ENCODE measurements at places on chromosomes 16 and 17.

GRCh38 chr17:42937712-42938596 lies 26.3 kb downstream of the AARSD1 start:
- peak; percentile 51 for DNase-seq

DNA sequence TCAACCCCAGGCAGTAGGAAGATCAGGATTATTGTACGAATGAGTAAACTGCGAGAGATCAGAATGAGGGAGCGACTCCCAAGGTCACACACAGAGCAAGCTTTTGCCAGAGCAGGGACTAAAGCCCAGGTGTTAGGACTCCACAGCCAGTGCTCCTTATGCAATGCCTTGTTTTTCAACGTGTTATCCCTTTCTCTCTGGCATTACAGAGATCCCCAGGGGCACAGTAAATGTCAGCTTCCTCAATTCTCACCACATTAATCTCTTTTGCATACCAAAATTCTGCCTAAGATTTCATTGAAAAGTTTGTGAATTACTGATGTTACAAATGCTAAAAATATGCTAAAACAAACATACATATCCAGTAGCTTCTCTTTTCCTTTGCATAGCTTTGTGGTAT lies 68.1 kb upstream of the CES5A start:
- no peak for DNase-seq

GRCh38 chr16:30145657-30146056 lies 22.6 kb upstream of the MAPK3 start:
- no peak for DNase-seq

DNA sequence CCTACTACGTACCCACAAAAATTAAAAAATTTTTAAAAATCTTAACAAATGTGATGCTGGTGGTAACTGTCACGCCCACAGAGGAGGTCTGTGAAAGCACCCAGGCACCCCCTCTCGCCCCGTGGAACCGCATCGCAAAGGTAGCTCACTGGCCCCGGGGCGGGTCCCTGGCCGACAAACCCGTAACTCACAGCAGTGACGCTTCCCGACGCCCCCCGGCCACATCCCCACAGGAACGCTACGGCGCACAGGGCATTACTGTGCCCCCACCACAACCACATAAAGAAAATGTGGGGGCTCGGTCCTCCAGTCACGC lies 366 bp downstream of the ANKS3 start:
- DNase-seq, result no peak

- no peak for DNase-seq
Observed at GRCh38 chr17:30091771-30092170, 24.8 kb upstream of the NSRP1 start.

- DNase-seq, result no peak
Observed at GRCh38 chr16:88045820-88046303, 94.6 kb downstream of the BANP start.

All from nephron progenitor cell (in vitro differentiated cells).